ENCODE measurements at places on chromosomes 11 and 22. TPM values are rescaled to one million over a fixed set of nuclear protein-coding genes. Genes with fewer than 3 reads are reported as not detected.
A peak's percentile ranks its signal among the peaks of the same experiment; 100 is the strongest.

PDE2A gene
- total RNA-seq = 0.92 TPM

CD82 gene
- 14.8 TPM for total RNA-seq

ART1 gene
- 0.60 TPM for total RNA-seq

DNAL4 gene
- 42.3 TPM for total RNA-seq

MTNR1B gene
- total RNA-seq = not detected

FLRT1 gene
- 0.53 TPM for total RNA-seq

LIF gene
- 0.39 TPM for total RNA-seq

PLAAT4 gene
- not detected for total RNA-seq

TSPAN18 gene
- total RNA-seq = 48.1 TPM

CLP1 gene
- 17.2 TPM for total RNA-seq

PIM3 gene
- 37.4 TPM for total RNA-seq

PGA4 gene
- 0.88 TPM for total RNA-seq

DNA sequence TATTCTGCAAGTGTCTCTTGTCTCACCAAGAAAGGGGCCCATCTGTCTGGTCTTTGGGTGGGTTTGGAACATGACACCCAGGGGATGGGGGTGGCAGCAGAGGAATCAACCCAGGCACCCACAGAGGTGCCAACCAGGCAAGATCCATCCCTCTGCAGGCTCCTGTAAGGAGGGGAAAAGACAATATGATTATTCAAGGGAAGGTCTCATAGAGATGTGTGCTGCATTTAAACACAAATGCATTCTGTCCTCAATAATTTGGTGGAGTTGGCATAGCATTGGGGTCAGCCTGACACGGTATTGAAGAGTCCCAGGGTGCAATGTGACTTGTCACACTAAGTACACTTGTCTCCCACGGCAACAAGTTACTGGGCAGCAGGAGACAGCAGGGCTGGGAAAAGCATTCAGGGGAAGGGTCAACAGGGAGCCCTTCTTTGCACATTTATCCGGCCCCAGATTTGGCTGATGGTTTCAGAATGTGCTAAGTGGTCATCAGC lies 33.1 kb upstream of the SPON1 start:
- no peak for DNase-seq

- peak; percentile 83 for DNase-seq
These were observed 21.4 kb downstream of the CREB3L1 start for GRCh38 chr11:46298699-46299433.

GRCh38 chr22:46758867-46759290 lies 3.6 kb upstream of the TBC1D22A start:
- peak; percentile 88 for DNase-seq

DNA sequence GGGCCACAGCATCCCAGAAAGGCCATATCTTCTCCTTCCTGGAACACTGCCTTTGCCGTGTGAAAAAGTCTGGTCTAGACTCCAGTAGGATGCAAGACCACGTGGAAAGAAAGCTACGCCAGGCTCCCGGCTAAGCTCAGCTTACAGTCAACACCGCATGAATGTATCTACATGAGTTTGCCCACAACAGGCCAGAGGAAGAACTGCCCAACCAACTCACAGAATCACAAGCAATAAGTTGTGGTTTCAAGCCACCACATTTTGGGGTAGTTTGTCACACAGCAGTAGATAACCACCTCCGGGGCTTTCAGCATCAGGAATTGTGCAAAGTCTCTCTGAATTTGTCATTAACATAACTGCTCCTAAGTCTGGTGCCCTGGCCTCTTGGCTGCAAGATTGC lies 27.3 kb downstream of the HSPA8 start:
- DNase-seq = no peak

GRCh38 chr11:18934195-18934814 lies 4.9 kb downstream of the MRGPRX1 start:
- no peak for DNase-seq

GRCh38 chr11:29914203-29914930 lies 102.5 kb downstream of the KCNA4 start:
- peak; percentile 9 for DNase-seq

DNA sequence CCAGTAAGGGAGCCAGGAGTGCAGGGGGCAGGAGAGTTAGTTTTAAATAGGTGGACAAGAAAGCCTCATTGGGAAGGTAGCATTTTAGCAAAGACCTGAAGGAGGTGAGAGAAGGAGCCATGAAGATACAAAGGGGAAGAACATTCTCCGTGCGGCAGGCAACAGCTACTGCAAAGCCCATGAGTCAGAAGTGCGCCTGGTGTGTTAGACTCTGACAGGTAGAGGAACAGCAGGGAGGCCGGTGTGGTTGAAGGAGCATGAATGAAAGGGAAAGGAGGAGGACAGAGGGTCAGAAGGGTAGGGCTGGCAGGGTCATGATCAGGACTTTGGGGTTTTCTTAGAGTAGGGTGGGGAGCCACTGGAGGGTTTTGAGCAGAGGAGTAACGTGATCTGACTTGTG lies 34.5 kb upstream of the PAMR1 start:
- no peak for DNase-seq

DNA sequence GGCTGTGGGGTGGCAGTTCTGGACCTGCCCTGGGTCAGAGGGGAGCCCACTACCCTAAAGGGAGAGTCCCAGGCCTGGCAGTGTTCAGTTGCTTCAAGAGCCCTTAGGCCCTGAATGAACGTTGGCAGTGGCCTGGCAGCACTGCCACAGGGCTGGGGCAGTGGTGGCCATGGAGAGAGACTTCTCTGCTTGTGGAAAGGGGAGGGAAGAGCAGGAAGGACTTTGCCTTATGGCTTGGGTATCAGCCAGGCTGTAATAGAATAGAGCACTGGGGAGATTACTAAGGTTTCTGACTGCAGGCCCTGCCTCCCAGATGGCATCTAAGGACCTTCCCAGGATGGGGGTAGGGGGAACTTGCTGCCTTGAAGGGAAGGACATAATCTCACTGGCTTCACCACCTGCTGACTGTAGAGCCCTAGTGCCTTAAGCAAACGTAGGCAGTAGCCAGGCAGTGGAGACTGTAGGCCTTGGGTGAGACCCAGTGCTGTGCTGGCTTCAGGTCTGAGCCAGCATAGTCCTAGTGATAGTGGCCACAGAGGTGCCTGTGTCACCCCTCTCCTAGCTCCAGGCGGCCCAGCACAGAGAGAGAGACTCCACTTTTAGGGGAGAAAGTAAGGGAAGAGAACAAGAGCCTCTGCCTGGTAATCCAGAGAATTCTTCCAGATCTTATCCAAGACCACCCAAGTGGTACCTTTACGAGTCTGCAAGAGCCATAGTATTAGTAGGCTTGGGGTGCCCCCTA lies 27.6 kb downstream of the PLA2G6 start:
- no peak for DNase-seq

DNA sequence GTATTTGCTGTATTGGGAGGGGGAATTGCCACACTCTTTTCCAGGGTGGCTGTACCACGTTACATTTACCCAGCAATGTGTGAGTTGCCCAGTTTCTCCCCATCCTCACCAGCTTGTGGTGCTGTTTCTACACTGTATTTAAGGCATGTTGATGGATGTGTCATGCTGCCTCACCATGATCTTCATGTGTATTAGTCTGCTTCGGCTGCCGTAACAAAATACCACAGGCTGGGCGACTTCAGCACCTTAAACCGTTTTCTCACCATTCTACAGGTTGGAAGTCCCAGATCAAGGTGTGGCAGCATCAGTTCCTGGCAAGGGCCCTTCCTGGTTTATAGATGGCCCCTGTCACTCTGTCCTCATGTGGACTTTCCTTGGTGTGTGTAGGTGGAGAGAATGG lies 169.7 kb downstream of the IGLL1 start:
- no peak for DNase-seq

GRCh38 chr11:26297189-26297975 lies 34.5 kb upstream of the ANO3 start:
- DNase-seq = peak; percentile 61

- DNase-seq = no peak
These were observed 371.2 kb downstream of the ETS1 start for GRCh38 chr11:128216198-128216597.

DNA sequence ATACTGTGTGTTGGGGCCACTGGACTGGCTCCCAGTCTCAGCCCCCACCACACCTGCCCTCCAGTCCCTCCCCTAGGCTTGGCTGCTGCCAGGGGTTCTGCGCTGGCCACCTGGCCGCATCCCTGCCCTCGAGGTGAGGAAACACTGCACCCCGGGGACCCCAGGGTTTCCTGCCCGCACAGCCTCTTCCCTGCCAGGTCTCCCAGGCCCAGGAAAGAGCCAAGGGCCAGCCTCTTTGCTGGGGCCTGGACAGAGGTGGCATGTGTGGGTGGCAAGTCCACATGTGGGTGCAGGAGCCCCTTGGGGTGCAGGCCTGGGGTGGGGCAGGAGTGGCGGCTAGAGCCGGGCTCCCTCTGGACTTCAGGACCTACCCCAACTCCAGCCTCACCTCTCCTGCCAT lies 2.5 kb downstream of the EPS8L2 start:
- DNase-seq = no peak

DNA sequence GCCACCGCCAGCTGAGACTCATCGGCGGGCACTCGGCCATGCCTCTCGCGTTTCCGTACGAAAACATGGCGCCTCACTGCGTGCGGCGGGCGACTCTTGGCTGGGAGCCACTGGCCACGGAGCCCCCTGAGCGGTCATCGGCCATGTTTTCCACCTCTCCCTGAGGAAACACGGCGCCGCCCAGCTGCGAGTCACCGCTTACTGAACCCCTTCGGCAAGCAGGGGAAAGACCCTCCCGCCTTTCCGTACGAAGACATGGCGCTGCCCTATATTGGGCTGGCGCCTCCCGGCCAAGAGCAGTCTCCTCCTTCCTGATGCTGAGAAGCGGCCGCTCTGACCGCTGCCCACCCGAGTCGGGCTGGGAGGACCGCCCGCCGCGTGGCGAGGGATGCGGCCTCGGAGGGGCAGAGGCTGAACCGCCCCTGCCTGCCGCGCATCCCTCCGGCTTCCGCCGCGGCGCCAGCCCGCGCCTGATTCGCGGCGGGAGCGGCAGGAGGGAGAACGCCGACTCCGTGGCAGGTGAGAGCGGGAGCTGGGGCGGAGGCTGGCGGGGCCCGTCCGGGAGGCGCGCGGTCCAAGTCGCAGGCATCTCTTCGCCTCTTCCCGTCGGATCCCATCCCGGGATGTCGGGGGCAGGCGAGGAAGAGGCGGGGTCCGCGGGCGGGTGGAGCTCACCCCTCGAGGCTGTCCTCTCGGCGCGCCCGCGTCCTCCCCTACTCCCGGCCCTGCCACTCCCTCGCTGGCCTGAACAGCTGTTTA lies at the start of gene TCP11L1:
Gene TCP11L1, plus strand, starts transcription at position 299 of the 759 bp plus-strand sequence. CDS start 4,202 bp downstream, outside the sequence.
- peak; percentile 97 for DNase-seq

- DNase-seq = no peak
These were observed 100.6 kb upstream of the ARHGAP42 start for GRCh38 chr11:100586361-100587101.

DNA sequence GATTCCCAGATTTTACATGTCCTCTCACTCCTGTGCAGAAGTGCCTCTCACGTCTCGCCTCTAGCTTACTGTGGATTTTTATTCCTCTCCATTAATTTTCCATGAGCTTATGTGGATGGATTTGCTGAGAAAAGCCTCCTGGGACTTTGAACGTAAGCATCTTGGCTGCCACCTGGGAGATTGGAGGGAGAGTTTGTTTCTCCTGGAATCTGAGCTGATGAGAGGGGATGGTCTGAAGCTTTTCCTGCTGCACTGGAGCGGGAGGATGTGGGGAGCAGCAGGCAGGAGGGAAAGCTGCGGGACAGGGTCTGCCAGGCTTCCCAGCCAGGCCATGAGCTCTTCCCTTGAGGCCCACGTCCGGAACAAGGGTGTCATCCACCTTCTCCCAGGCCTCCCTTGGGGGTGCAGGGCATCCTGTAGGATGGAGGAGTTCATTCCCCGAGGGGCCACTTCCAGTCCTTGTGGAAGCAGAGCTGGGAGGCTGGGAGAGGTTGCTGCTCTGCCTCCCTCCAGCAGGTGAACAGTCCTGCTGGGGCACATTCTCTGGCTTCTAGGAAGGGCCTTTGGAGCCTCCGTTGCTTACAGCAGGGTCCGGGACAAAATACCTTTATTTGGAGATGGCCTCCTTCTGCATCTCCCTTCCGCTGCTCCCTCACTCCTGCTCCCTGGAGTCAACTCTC lies 3.6 kb upstream of the SHANK2 start:
- DNase-seq = no peak

DNA sequence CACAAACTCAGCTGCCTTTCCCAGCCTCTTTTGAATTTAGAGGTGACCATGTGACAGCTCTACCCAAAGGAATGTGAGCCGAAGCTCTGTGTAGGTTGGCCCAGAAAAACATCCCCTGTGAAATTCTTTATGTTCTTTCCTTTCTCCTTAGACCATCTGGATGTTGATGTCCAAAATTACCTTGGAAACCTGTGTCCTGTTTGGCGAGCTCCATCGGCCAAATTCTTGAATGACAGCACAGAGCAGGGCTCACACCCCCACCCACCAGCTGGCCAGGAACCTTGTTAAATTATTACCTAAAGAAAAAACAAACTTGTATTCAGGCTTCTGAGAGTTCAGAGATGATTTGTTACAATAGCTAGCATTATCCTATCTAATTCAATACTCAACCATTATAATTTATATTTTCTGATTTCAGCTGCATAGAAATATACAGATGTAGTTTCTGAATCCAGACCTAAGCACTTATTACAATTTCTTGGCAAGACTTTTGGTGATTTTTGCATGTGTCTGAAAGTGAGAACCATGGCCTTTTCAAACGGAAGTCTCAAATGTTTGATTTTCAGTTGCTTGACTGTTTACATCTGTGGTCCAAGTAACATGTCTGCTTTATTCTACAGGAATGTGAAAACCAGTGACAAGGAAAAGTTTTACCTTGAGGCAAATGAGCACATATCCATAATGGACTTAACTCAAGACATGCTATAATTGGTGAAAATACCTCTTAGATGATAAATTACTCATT lies 554.2 kb downstream of the NTM start:
- no peak for DNase-seq

GRCh38 chr11:4672470-4672869 lies 25.2 kb downstream of the OR51E2 start:
- no peak for DNase-seq

Data from cardiac muscle cell (in vitro differentiated cells and primary cell).